Activated T-helper 1 cell treated with anti-CD3 and anti-CD28 coated beads, Interleukin-2, amount 50 U/mL, for 16 hours (primary cell): ENCODE measurements at places on chromosomes 5 and 9.

DNA sequence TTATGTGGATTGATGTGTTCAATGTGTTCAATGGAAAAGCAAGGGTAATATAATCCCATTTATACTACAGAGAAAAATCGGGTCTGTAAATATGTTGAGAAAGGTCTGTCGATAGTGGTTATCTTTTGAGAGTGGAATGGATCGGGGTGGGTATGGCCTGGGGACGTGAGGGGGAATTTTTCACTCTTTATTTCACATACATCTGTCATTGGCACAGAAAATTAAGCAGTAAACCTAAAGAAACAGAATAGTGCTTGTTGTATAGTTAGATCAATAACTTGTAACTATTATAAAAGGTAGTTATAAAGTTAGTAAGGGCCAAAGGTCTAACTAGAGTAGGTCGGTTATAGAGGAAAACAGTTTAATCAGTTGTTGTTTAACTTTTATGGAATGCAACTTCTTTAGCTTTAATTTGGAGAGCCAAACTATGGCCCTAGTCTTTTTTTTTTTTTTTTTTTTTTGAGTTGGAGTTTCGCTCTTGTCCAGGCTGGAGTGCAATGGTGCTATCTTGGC lies 66.1 kb upstream of the ABL1 start:
- DNase-seq, result no peak

GRCh38 chr5:94397508-94397907 lies 220.9 kb downstream of the KIAA0825 start:
- no peak for DNase-seq

- DNase-seq, result no peak
Observed at GRCh38 chr9:759983-760736, 81.3 kb upstream of the DMRT1 start.

GRCh38 chr9:89953824-89954615 lies 349.2 kb downstream of the GADD45G start:
- no peak for DNase-seq

- no peak for DNase-seq
Observed at GRCh38 chr5:173413471-173413982, 85.3 kb upstream of the STC2 start.

- no peak for DNase-seq
Observed at GRCh38 chr5:89289604-89290003, 406.6 kb upstream of the MEF2C start.

GRCh38 chr5:178786859-178787499 lies 56.5 kb upstream of the ZNF354A start:
- DNase-seq, result no peak
